ENCODE measurements at places on chromosomes 11 and 22.

DNA sequence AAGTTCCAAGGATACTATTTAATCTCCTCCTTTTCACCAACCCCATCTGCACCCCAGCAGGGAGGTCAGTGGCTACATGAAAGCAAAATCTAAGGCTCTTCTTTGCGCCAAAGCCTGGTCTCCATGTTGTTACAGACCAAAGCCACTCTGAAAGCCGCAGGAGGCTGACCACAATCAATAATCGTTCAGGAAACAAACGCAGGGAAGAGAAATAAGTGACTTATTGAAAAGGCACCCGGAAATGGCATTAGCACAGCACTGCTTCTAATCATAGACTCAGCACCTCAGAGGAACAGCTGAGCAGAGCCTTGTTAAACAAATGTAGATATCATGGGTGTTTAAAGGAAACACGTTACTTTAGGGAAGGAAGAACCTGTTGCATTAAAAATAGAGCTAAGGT is 183.9 kb downstream of the KIRREL3 start:
- DNase-seq = no peak

DNA sequence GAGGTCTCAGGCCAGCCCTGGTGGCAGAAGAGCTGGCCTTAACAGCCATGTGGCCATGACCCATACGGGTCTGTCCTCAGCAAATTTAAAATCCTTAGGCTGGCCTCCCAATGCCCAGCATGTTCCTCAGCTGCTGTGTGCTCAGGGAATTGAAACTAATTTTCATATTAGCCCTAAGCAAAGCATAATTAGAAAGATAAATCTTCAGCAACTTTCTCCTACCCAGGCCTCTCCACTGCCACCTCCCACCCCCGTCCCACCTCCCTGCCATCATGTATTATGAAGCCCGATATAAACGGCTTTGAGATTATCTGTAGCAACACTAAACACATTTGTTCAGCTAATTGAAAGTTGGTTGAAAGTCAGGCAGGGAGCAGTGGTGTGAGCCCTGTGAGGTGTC is 178.8 kb upstream of the NTM start:
- DNase-seq = no peak

DNA sequence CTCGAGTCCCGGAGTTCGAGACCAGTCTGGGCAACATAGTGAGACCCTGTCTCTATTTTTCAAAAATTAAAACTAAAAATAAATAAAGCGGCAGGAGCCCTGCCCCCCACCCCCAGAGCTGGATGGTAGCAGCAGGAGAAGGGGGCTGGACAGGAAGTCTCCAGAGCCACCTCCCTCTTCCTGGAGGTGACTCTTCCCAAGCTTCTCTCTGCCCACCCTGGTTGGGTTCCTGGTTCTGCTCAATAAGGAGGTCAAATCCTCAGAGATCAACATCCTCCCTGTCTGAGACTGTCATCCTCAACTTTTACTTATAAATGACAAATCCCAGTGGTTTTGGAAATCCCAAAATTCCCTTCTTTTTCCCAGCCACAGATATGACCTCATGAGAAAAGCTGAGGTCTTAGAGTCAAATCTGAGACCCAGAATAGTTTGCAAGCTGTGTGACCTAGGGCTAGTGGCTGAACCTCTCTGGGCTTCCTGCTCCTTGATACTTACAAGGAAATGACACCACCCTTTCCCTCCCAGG is 987 bp downstream of the C1QTNF6 start:
- DNase-seq = no peak

DNA sequence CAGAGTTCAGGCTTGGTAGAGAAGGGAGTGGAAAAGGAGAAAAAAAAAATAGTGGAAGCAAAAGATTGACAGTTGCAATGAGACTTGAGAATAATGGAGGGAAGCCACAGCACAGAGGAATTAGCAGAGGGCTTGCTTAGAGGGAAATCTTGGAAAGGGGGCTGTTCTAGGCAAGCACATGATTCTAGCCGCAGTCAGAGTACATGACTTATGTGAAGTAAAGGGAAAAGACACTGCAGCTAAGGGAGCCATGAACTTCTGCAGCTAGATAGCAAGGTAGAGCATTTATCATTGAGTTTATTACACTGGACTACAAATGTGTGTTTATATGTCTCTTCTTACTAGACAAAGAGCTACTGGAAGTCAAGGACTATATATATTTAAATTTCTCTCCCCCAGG is 144.0 kb upstream of the OPCML start:
- no peak for DNase-seq

DNA sequence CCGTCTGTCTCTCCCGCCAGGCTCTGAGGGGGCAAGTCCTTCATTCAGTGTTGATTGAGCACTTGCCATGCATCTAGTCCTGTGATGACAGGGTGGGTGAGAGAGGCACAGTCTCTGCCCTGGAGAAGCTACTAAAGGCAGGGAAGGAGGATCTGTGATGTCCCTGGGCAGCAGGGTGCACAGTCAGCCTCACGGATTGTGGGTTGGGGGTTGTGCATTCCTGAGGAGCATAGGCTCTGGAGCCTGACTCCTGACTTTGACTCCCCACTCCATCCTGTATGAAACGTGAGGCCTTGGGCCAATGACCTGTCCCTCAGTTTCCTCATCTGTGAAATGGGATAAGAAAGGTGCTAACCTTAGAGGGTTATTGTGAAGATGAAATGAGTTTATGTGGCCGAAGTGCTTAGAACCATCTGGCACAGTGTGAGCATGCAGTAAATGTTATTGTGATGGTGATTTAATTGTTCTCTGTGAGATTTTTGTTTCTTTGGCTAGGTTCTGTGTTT is 4.7 kb downstream of the SLC22A8 start:
- no peak for DNase-seq
